ENCODE measurements at places on chromosomes 2 and 18. TPM values are rescaled to one million over a fixed set of nuclear protein-coding genes. Genes with fewer than 3 reads are reported as not detected.

The TGFA gene
- not detected for total RNA-seq

DNA sequence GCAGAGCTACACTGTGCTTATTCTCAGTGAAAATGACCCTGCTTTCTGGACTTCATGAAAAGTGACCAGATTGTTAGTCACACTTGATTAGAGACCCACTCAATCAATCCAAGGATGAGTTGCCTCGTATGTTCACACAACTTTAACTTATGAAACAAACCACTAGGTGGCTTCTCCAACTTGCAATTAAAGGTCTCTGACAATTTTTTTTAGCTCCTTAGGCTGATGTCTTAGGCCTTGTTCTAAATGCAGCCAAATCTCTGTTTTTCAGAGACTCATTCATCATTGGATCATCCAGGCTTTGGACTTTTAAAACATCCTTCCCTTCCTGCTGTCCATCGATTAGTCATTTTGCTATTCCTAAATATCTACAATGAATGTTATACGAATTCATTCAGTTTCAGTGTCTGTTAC, 63.4 kb downstream of the MREG start:
- H3K27me3 ChIP-seq, result no peaks in the 10 kb centered on the region
- no peak overlapping the region for H3K4me3 ChIP-seq
- peaks cover 4% of the 10 kb centered on the region for H3K36me3 ChIP-seq
- no peak for DNase-seq
- H3K4me1 ChIP-seq, result peaks cover 4% of the 10 kb centered on the region

DNA sequence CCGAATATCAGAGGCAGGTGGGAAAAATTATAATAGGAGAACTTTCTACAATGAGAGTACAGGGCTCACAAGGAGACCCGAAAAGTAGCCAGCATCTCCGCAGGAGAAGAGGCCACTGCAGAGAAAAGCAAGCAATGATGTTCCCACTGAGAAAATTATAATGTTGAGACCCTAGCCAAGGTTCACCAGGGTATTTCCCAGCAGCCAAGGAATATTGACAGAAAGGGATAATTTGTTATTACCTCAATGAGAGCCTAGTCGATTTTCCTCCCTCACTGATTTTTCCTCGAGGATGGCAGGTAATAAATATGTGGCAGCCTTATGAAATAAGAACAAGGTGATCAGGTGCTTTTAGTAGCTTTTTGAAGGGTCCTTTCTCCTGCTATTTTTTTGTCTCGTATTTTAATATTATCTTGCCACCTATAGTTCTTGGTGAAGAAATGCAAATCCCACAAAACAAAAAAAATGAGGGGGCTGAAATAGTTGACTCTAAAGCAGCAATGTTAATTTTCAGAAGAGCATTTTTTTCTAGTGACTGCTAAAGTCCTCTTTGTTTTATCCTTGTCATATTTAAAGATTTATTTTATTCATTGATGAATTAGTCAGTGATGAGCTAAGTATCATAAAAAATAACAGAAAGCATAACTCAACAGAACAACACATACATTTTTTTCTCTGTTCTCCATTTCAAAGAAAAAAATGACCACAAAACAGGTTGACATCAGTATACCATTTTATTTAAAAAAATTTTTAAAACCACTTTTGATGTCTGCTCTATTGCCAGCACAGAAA, 215.4 kb downstream of the KCNE4 start:
- H3K4me1 ChIP-seq, result no peaks in the 10 kb centered on the region
- no peak for DNase-seq
- H3K27ac ChIP-seq, result no peak overlapping the region
- no peak overlapping the region for H3K4me3 ChIP-seq

DNA sequence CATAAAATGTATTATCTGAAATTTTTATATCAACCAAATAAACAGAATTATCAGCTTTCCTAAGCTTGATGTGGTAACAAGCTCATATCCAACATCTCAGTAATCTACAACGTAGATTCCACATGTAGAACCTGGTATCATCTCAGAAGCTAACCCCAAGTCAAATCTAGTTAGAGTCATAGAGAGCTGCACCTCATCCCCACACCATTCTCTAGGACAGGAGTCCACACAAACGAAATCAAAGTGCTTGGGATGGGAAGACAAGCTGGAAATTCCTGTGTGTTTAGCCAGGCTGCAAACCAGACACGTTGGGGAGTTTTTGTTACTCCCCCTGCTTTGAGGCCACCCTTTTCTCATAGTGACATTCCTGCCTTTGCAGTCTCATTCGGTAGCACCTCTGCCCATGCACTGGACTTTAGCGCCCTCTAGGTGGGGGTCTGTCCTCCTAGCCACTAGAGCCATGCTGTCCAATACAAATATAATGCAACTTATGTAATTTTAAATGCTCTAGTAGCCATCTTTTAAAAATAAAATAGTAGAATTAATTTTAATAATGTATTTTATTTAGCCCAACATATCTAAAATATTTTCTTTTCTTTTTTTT, 28.1 kb upstream of the SATB2 start:
- no peaks in the 10 kb centered on the region for H3K4me1 ChIP-seq
- no peaks in the 10 kb centered on the region for H3K36me3 ChIP-seq
- H3K27me3 ChIP-seq, result peaks cover 3% of the 10 kb centered on the region
- no peak overlapping the region for H3K27ac ChIP-seq
- peak; percentile 66 for DNase-seq

All from activated CD4-positive, alpha-beta T cell treated with anti-CD3 and anti-CD28 coated beads, Interleukin-2, amount 10 ng/mL, durations not matched to agents 24 days and 14 days (primary cell).